ENCODE measurements at places on chromosomes 7 and 10. TPM values are rescaled to one million over a fixed set of nuclear protein-coding genes. Genes with fewer than 3 reads are reported as not detected.

DNA sequence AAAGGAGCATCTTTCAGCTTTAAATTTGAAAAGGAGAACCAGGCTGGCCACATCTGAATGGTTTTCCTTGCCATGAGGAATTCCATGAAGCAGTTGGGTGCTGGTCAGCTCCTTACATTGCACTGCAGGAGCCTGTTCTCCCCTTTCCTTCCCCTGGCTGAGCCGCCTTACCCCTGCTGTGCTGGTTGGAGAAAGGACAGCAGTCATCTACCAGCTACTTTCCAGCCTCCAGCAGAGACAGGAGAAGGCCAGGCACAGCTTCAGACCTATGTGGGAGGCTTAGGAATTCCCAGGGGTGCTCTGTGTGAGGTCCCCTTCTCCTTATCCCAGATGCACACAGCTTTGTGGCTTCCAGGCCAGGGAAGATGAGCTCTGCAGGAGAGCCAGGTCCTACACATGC, 4.7 kb downstream of the C10orf71 start:
- H3K4me1 ChIP-seq, result peaks cover 11% of the 10 kb centered on the region
- no peaks in the 10 kb centered on the region for H3K36me3 ChIP-seq
- DNase-seq, result no peak
- H3K27me3 ChIP-seq, result peaks cover 9% of the 10 kb centered on the region

DNA sequence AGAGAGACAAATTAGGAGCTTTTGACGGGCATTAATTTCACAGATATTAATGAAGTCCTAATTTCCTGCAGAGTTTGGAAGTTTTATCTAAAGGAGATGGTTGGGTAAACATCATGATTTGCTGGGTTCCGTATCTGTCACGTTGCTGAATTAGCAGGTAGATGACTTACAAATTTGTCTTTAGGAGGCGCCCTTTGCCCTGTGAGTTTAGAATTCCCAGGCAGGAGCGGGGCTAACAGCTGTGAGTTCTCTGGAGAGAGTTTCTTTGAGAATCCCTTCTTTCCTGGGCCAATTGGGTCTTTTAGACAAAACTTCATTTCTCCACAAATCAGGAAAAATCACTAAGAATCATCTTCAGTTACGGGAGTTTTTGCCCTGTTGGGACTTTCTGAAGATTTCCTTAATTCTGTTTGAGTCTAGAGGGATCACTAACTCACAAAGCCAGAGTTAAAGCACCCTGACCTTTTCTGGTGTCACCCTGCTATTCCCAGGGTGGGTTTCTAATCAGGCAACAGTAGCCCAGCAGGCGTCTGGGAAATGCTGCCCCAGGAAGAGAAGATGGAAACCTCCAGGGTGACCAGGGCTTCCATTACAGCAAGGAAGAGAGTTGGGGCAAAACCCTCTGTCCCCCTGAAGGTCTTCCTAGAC, 63.7 kb downstream of the PRKCQ start:
- H3K27me3 ChIP-seq, result peaks cover 3% of the 10 kb centered on the region
- no peak overlapping the region for H3K27ac ChIP-seq
- peaks cover 2% of the 10 kb centered on the region for H3K36me3 ChIP-seq
- DNase-seq, result no peak

PKD2L1 gene
- total RNA-seq, result not detected

EGFR gene
- 2.3 TPM for total RNA-seq

KMT2E gene
- 79.6 TPM for total RNA-seq

Measured in neural crest cell (in vitro differentiated cells).